Stimulated activated CD4-positive, alpha-beta T cell treated with anti-CD3 and anti-CD28 coated beads, Interleukin-1b, Interleukin-23, amount 100 ng/mL, for 48 hours (primary cell): ENCODE measurements at places on chromosomes 16 and 17.

- DNase-seq: peak; percentile 75
These were observed at the start of gene CHRNE for GRCh38 chr17:4903051-4903818. Gene CHRNE, minus strand, starts transcription at chr17:4903098. Its CDS starts 35 bp downstream, at chr17:4903063.

DNA sequence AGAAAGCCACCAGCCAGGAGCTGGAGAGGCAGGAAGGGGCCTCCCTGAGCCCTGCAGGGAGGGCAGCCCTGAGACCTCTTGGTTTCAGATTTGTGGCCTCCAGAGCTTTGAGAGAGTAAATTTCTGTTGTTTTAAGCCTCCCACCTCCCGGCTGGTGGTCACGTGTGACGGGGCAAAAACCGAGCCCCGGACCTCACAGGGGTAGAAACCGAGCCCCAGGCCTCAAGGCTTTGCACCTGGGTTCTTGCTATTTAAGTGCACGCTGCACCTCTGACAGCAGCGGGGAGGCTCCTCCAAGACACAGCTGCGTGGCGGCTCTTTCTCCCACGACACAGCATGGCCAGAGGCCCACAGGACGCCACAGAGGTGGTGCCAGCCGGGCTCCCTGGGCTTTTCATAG lies 17.4 kb upstream of the ZC3H18 start:
- no peak for DNase-seq

GRCh38 chr17:180381-181244 lies 837 bp downstream of the DOC2B start:
- DNase-seq: no peak

DNA sequence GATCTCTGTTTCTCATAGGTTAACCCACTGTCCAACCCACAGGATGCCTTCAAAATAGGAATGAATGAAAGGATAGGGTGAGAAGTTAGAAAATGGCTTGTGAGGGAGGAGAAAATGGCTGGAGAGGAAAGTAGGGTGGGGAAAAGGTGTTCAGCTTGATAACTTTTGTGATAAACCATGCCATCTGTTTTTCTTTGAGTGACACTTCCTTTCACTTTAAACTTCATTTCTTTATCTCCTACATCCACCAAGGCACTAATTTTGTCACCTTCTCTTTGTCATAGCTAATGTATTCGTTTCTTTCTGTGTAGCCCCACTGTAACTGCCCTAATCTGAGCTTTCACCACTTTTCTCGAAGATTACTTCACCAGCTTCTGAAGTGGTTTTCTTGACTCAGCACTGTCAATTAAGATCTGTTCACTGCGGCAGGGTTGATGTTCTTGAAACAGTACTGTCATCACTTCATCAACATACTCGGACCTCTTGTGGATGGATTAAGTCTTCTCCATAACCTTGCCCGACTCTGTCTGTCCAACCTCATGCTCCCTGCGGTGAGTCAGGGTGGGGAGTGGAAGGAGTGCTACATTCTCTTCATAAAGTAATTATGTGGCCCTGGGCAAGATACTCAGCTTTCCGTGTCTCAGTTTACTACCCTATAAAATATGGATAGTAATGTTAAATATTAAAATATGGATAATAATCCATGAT lies 5.5 kb upstream of the KRT10 start:
- peak; percentile 9 for DNase-seq
